ENCODE measurements at places on chromosomes 4 and X.

GRCh38 chr4:147173797-147174432, 228.3 kb upstream of the TTC29 start:
- no peak for DNase-seq

DNA sequence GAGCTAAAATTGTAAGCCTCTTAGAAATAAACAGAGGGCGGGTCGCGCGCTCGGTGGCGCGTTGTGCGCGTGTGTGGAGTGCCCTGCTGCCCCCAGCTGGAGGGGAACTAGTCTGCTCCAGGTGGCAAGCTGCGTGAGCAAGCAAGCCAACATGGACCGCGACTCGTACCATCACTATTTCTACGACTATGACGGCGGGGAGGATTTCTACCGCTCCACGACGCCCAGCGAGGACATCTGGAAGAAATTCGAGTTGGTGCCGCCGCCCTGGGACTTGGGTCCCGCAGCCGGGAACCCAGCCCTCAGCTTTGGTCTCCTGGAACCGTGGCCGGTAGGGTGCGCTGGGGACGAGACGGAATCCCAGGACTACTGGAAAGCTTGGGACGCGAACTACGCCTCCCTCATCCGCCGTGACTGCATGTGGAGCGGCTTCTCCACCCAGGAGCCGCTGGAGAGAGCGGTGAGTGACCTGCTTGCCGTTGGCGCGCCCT, 66.1 kb downstream of the DNAAF6 start:
- no peak for DNase-seq

- DNase-seq: no peak
Observed at GRCh38 chrX:47941423-47941822, 62.4 kb downstream of the ZNF182 start.

DNA sequence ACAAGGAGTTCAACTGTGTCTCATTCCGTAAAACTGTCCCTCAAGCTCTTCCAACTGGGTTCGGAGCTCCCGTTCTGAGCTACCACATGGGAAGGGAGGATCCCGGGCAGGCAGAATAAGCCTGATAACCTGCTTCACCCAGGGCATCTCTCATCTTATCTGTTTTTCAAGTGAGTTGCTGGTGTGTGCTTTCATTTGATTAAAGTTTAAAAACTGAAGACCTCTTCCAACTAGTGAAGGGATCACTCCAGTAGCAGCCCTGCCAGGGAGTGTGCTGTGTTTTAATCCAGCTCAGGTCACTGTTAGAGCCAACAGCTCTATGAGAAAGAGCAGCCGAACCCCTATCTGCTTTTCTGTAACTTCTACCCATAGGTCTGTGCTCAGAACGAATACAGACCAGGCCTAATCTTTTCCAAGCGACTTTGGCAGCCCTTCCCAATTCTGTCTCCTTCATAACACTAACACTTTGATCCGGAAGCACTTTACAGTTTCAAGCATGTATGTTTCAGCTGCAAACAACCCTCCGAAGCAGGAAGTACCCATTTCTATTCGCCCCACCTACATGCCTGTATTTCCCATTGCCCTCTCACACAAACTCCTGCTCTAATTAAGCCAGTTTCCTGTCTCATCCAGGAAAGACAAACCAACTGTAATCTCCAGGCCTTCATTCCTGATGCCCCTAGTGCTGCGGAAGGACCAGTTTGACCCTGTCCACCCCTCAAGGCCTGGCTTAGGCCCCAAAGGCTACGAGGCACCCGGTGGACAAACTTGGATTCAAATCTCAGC, 60.9 kb downstream of the IRF2 start:
- DNase-seq: no peak

- no peak for DNase-seq
Observed at GRCh38 chrX:100648458-100649417, 4.7 kb downstream of the SRPX2 start.

GRCh38 chr4:144351306-144351705, 210.8 kb upstream of the GYPA start:
- DNase-seq: no peak

GRCh38 chr4:675036-675882, 917 bp downstream of the MYL5 start:
- DNase-seq: no peak

DNA sequence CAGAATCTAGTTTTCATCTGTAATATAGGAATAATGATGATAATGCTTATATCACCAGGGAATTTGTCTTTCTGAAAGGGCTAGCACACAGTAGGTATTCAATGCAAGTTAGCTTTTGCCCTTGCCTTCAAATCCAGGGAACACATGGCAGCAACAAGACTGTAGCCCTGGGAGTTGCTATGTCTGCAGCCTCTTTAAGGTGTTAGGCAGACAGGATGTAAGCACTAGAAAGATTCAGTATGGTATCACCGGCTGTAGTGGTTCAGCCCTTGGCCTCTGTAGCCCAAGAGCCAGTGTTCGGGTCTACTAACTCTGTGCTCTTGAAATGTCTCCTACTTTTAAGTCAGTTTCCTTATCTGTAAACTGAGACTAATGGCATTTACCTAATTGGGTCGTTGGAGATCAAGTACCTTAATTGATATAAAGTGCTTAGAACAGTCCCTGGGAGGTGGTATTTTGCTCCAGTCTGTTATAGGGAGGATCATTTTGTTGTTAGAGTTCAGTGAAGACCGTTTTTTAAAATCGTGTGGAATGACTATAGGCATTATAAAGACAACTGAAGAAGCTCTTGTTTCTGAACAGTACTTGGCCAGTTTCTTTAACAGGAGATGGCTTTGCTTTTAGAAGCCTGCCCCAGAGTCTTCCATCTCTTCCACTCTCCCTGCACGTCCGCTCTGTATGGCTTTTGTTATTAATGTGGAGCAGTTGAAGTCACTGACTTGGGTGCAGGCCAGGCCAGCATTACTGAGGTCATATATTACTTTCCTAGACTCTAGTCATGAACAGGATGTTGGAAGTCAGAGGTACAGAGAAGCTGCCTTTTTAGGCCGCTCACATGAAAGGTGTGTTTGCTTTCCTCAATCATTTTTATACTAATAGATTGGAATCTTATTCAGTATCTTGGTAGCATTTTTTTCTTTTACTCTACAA, 44.8 kb downstream of the GAB1 start:
- DNase-seq: no peak

- DNase-seq: peak; percentile 83
Observed at GRCh38 chr4:40897557-40898203, 147.9 kb downstream of the NSUN7 start.

DNA sequence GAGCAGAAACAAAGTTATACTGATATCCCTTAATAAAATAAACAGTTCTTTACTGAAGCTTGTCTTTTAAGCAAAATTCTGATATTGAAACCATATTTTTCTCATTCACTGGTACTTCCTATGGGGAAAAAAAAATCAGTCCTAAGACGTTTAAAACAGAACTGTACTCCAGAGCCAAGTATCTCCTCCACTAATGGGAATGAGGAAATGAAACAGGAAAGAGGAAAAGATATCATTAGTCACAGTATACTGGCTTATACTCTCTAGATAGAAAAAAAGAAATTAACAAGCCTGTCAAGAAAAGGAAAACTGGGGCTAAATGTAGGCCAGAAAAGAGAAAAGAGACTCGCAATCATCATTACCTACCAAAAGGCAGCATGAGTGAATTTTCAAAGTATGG, 252.7 kb downstream of the CENPC start:
- DNase-seq: no peak

DNA sequence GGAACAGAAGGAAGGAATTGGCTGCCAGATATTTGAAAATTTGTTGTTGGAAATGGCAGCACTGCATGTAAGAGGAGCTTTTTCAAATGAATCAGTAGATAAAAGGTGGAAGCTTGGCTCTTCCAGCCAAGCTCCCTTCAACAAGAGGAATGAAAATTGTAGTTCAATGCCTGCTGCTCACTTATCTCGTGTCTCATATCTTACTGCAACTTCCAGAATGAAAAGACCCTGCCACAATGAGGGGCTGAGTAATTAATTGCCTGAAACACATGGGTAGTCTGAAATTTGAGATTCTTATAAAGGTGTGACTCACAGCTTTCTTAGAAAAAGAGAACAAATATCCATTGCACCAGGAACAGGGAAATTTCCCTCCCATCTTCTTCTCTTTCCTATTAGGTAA, 53.0 kb downstream of the HAND2 start:
- DNase-seq: no peak

GRCh38 chrX:78514852-78515251, 144.3 kb downstream of the RTL3 start:
- no peak for DNase-seq

GRCh38 chrX:85619962-85620361, 240.5 kb upstream of the POF1B start:
- no peak for DNase-seq

GRCh38 chrX:109855501-109855900, 122.4 kb upstream of the ACSL4 start:
- DNase-seq: no peak

DNA sequence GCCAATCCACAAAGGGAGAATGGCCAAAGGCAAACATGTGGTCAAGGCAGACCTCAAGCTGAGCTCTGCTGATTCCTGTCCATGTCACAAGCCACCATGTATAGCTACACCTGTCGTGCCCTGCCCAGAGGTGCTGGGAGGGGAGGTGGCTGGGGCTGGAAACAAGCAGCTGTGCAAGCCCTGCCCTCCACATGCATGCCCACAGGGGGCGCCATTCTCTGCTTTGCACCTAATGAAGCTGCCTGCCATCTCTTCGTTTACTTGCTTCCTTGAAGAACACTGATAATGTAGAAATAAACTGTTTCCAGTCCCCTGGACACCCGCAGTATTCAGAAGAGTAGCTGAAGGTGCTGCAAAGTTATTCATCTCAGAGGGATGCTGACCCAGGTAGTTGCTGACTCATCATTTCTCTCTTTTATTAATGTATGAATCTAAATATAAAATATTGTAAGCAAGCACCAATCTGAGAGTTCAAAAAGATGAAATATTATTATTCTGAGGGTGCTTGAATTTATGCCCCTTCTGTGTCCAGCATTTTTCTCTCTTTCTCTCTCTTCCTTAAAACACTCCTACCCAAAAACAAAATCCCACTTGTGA, 278.6 kb downstream of the ADGRA3 start:
- DNase-seq: peak; percentile 40

DNA sequence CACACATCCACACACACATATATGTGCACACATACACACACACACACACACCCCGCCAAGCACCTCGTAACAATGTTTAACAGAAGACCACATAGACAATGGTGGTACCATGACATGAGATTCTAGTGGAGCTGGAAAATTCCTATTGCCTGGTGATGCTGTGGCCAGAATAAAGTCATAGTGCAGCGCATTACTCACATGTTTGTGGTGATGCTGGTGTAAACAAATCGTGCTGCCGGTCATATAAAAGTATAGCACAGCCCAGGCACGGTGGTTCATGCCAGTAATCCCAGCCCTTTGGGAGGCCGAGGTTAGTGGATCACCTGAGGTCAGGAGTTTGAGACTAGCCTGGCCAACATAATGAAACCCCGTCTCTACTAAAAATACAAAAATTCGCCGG, 275.2 kb downstream of the TRIML1 start:
- DNase-seq: no peak

DNA sequence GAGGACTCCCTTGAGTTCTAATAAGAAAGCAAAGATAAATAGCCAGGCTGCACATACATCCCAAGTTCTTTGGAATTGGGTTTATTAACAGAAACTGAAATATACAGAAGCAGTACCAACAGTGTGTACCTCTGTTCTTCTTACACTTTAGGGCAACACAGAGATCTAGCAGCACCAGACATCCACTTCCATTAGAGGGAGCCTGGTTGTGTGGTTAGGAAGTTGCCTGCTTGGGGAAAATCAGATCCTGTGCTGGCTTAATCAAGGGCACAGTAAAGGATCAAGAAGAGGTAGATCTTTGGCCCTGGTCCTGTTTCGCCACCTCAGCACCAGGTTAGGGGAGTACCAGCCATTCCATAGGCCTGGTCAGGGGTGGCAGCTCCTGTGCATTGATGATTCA, 231.1 kb upstream of the ARHGAP24 start:
- DNase-seq: no peak

GRCh38 chr4:61950625-61951024, 750.5 kb downstream of the ADGRL3 start:
- no peak for DNase-seq

DNA sequence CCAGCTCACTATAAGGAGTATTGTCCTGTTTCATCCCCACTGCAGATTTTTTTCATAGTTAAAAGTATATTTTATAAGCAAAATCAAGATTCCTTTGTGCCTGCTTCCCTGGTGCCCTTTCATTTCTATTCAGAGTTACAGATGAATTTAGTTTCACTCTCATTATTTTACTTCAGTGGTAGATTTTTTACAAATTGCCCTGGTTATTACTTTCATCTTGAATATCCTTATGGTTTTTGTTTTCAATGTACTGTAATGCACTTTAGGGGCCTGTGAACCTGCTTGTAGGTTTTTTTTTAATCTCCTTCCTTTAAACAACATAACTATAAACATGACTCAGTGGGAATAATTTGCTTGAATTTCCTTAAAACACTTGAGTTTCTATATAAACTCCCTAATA, 126.8 kb downstream of the GPR143 start:
- no peak for DNase-seq

GRCh38 chr4:52317981-52318380, 266.9 kb downstream of the SPATA18 start:
- no peak for DNase-seq

GRCh38 chr4:177005674-177006230, 213.0 kb upstream of the VEGFC start:
- DNase-seq: no peak

DNA sequence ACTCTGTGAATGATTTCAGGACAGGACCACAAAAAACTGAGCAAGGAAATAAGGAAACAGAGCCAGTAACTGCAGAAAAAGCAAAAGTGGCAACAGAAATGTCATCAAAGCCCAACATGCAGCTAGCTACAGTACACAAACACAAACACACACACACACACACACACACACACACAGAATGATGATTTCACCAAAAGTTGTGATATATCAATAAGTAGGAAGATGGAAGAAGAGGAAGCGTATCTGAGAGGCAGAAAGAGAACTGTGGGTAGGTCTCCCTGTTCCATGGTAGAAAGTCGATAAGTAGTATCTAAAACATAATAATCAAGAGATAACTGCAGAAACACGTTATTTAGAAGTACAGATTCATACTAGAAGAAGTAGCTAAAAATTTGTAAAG, 148.3 kb downstream of the MGST2 start:
- DNase-seq: no peak

DNA sequence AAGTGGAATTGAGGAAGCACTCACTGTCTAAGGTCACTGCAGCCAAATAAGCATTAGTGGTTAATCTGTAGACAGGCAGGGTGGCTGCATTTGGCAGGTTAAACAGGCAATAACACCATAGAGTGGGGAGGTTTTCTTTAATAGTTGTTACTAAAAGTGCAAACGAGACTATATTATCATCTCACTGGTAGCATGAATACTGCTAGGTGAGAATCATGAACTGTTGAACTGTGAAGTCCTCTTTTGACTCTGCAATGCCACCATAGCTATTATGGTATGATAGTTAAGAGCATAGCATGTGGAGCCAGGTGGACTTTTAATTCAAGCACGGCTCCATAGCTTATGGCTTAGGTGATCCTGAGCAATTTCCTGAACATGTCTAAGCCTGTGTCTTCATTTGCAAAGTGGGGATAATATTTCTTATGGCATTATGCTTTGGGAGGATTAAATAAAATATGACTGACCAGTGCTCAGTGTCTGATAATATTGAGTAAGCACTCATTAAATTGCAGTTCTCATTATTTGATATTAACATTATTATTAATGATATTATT, 235.6 kb upstream of the HHIP start:
- DNase-seq: no peak
